RWPE2 (cell line): ENCODE measurements at places on chromosomes 5 and 9.
A peak's percentile ranks its signal among the peaks of the same experiment; 100 is the strongest.

- DNase-seq, result no peak
Observed at GRCh38 chr9:99112750-99113413, 8.0 kb downstream of the TGFBR1 start.

DNA sequence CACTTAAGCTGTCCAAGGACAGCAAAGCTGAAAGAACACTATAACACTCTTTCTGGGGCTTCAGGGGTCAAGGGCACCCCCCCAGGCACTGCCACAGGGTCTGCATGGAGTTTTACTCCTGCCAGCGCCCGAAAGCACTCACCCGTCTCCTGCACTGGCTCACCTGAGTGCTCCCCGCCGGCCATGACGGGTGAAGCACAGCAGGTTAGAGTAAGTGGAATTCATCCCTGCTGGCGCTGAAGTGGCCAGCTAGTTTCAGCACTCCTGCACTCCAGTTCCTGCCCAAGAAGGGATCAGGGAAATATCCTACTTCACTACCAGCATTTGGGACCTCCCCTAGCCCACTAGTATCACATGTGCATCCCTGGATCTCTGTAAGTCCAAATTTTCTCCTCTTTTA, 516.0 kb downstream of the ZNF608 start:
- no peak for DNase-seq

- no peak for DNase-seq
Observed at GRCh38 chr5:81755320-81755719, 4.4 kb upstream of the SSBP2 start.

DNA sequence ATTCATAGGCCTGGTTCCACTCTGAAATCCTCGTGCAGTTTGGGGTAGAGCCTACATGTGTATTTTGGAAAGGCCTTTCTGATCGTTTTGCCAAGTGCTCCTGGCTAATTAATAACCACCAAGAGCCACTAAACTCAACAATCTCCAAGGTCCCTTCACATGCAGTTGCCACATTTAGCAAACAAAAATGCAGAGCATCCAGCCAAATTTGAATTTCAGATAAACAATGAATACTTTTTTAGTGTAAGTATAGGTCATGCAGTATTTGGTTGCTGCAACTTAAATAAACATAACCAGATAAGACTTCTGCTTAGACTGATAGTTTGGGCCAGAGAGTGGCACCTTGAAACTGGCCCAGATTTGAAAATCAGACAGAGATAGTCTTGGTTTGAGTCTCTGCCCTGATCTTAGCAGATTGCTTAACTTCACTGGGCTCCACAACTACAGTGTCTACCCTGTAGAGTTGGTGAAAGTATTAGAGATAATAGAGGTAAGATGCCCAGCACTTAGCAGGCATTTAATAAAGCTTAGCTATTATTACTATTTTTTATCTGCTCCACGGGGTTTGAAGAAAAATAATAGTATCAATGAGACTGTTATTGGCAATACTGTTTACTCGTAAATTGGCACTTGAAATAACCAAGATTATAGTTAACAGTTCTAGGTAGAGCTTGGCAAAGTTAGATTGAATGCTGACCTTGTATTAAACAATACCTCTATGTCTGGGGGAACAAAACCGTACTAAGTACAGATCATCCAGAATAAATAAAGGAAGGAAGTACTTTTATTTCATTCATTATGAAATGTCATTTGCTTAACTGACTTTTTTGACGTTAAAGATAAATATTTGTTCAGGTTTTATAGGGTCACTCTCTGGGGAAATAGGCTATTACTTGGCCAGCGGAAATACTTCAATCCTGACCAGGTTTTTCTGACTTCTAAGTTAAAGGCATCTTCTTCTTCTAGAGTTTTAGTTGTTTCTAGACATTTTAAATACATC, 274.8 kb downstream of the DOCK8 start:
- no peak for DNase-seq

DNA sequence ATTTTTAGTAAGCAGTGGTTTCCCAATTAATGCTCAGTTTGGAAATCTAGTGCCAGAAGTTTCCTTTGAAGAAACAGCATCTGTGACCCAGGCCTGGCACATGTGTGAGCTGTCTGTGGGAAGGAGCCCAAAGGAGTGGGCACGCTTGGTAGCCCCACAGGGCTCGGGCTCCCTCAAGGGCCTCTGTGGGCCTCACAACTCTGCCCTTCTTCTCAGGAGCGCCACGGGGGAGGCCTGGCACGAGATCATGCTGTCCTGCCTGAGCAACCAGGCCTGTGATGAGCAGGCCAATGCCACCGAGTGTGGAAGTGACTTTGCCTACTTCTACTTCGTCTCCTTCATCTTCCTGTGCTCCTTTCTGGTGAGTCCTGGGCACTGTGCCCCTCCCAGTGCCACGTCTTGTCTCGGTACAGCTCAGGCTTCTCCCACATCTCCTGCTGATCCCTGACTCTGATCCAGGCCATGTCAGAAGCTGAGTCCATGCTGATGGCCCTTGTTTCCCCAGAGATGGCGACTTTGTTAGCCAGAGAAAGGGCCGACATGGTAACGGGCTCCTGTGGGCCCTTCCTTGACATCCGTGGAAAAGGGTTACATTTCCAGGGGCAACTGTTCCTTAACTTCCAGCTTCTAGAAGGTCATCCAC, 200.4 kb downstream of the CACNA1B start:
- no peak for DNase-seq

DNA sequence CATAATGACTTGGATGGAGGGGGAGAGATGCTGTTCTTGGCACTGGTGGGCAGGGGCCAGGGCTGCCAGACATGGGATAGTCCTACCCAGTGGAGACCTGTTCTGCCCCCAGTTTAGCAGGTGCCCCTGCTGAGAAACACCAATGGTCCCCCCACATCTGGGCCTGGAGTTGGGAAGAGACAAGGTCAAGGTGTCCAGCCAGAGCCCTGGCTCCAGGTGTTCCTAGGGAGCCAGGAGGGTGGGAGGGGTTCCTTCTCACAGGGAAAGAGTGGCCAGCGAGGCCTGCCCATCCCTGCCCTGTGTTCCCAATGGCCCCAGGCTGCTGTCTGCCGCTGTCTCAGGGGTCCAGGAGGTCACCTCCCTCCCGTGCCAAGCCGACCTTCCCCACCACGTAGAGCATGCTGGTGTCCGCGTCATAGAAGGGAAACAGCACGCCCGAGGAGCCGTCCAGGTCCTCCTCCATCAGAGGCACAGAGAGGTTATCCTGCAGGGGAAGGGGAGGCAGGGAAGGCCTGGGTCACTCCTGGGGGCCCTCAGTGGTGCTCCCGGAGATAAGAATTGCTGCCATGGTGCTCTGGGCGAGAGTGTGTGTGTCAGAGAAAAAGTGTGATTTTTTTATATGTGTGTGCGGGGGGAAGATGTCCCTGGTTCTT, 11.7 kb upstream of the TRIM14 start:
- no peak for DNase-seq

GRCh38 chr9:117825609-117826347, 121.6 kb downstream of the TLR4 start:
- DNase-seq, result no peak

GRCh38 chr5:135359374-135360165, 39.5 kb downstream of the MACROH2A1 start:
- no peak for DNase-seq

DNA sequence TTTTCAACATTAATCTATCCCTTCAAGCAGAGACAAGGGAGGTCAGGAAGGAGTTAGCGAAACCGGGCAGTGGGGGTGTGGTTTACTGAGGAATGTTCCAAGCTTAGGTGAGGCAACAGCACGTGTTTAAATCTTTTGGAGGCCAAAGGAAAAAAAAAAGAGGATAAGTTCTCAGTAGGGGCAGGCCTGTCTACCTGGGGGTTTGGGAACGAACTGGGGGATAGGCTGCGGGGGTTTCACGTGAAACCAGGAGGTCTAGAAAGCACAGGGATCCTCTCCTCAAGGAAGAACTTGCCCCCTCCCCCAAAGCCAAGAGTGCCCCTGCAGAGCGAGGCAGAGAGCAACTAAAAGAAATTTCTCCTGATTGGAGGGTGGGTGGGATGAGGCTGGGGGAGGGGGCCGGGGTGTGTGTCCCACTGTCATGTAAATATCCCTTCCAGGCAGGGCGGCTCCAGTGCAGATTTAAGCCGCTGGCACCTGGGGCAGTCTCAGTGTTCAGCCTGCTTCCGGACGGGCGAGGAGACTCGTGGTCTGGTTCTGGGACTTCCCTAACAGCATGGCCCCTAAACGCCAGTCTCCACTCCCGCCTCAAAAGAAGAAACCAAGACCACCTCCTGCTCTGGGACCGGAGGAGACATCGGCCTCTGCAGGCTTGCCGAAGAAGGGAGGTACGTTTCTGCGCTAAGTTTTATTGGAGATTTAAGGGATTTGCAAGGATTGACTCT, 5.5 kb upstream of the SET start:
- peak; percentile 74 for DNase-seq

GRCh38 chr9:125756518-125756917, 9.3 kb downstream of the PBX3 start:
- no peak for DNase-seq

GRCh38 chr9:113675475-113675941, 200.6 kb upstream of the ZNF618 start:
- DNase-seq, result no peak

GRCh38 chr5:54807421-54807820, 178.0 kb downstream of the ESM1 start:
- no peak for DNase-seq

GRCh38 chr5:14556015-14556414, 25.6 kb upstream of the OTULINL start:
- DNase-seq, result no peak

DNA sequence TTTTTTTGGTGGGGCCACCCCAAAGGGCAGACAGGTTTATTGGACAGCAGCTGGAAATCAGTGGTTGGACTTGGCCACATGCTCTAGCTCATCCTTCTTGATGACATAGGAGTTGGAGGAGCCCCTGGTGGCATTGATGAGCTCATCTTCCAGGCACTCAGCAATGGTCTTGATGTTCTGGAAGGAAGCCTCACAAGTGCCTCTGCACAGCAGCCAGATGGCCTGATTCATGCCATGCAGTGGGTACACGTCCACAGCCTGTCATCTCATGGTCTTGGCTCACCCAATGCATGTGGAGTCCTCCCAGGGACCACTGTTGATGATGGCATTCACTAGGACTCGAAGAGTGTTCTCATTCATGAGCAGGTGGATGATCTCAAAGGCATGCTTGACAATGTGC, 11.3 kb upstream of the RCL1 start:
- DNase-seq, result no peak

- no peak for DNase-seq
Observed at GRCh38 chr5:77167063-77167462, 43.4 kb upstream of the PDE8B start.

GRCh38 chr5:67257077-67257476, 60.5 kb upstream of the CD180 start:
- no peak for DNase-seq

DNA sequence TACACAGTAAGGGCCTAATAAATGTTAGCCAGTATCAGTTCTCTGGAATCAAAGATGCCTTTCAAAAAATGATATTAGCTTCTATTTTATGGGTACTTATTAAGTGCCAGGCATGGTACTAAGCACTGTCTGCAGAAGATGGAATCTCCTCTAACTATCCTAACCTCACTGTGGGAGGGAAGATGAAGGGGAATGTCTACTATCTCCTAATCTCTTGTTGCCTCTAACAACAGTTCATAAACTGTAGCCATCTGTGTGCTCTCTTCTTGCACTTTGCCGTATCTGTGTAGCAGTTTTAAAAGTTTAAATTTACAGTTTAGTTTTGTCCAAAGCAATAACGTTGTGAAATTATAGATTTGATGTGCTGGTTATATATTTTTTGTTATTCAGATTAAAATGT, 99.6 kb upstream of the CCDC112 start:
- no peak for DNase-seq

DNA sequence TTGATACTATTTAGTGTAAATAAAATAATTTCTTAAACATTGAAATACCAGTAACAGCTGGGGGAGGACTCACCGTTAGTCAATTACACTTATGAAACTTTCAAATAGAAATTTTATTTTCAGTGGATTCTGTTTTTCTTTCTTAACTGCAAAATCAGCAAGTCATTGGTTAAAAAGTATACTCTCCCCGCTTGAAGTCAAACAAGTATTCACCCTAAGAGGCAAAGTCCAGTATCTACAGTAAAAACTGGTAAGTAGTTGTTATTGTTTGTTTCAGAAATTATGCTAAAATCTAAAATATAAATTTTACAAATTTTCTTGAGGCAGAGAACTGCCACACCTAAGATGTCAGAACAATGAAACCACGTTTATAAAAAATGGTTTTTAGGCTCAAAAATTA, 22.4 kb downstream of the NREP start:
- DNase-seq, result no peak

DNA sequence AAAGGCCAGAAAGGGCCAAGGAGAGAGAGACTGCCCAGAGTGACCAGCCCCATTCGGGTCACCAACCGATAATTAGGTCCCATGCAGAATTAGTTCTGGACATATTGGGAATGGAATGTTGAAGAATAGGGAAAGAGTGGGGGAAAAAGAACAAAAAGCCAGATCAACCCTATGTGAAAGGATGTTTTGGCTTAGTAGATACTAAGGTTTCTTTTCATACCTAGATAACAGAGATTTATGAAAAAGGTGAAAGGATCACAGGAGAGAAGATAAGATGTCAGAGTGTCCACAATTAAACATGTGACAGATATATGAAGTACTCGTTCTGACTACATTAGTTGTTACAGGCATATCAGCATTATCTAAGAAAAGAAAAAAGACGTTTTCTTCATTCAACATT, 52.1 kb downstream of the MARCHF3 start:
- DNase-seq, result no peak

- DNase-seq, result no peak
Observed at GRCh38 chr9:111833941-111834340, 39.2 kb upstream of the SHOC1 start.

- peak; percentile 81 for DNase-seq
Observed at GRCh38 chr5:150458802-150459557, 9.4 kb upstream of the RPS14 start.

DNA sequence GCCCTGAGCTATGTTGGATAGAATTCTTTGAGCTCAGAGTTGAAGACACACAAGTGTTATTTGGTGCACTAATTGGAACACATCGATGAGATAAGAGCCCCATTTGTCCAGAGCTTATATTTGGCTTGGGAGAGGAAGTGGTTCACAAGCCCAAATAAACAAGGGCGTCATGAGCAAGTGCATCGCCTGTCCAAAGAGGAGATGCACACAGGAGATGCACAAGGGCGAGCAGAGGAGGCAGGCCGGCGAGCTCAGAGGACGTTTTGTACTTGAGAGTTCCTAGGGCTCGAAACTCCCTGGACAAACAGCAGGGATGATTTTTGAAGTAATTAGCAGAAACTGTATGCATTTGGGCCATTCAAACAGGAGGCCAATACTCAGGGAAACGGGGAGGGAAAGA, 212.8 kb upstream of the IRX1 start:
- DNase-seq, result no peak

GRCh38 chr9:19085295-19085694, 17.4 kb downstream of the HAUS6 start:
- no peak for DNase-seq

GRCh38 chr9:76725011-76725546, 39.2 kb upstream of the PCA3 start:
- DNase-seq, result no peak

GRCh38 chr5:160460377-160461049, 38.9 kb downstream of the PTTG1 start:
- no peak for DNase-seq

GRCh38 chr9:74942801-74943200, 9.9 kb downstream of the C9orf40 start:
- DNase-seq, result no peak

- no peak for DNase-seq
Observed at GRCh38 chr5:173881811-173882575, 6.2 kb upstream of the CPEB4 start.

- DNase-seq, result no peak
Observed at GRCh38 chr5:73419465-73420390, 28.8 kb downstream of the FOXD1 start.
